ENCODE measurements at places on chromosomes 6 and 20. TPM values are rescaled to one million over a fixed set of nuclear protein-coding genes. Genes with fewer than 3 reads are reported as not detected.
A peak's percentile ranks its signal among the peaks of the same experiment; 100 is the strongest.

Gene ZNF165
- polyA plus RNA-seq, result 1.2 TPM

DNA sequence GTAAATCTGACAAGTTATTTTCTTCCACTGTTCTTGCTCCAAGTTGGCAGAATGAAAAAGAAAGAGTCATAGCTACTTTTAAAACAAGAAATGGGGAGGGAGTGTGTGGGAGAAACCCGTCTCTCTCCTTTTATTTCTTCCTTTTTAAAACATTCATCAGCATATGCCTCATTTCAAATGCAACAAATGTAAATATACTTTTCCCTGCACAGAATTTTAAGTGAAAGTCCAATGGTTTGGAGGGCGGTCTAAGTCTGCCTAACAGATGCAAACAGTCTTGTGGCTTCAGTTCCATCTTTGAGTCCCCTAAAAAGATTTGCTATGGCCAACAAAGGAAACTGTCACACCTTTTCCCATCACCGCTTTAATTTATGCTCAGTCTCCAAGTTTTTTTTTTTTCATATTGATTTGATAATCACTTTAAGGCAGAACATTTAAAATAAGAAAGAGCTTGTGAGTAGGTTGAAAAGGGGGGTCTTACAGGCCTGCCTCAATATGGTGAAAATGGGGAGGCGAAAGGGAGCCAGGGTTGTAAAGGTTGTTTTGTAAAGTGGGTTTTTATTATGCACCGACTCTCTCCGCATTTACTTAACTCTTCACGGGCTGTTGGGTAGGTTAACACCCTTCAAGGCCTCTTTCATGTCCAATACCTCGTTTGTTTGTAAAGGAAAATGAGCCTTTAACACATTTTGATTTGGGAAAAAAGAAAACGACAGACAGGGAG is 4.6 kb downstream of the TFAP2D start:
- no peak for DNase-seq

- no peak for DNase-seq
Measured at GRCh38 chr6:1970151-1970561, 275.2 kb downstream of the GMDS start.

- no peak for DNase-seq
Measured at GRCh38 chr6:128168244-128168643, 267.4 kb upstream of the THEMIS start.

Gene TSPO2
- not detected for polyA plus RNA-seq

DNA sequence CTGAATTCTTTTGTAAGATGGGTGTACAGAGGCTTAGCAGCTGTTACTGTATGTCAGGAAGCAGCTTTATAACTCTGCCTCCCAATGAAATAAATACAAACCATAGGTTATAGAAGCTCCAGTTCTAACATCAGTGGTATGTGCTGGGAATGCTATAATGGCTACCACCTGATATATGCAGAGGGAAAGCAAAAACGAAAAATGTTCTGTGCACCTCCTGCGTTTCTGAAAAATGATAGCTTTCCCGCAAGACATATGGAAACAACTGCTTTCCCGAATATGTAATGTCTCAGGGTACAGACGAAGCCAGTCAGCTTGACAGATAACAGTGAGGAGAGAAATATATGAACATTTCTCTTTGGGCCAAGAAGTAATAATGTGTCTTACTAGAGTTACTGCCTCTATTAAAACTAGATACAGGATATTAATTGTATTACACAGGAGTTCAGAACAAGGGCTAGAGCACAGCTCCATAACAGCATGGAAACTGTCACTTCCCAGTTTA is 517.0 kb upstream of the NRSN1 start:
- no peak for DNase-seq

Gene ID1
- 206 TPM for polyA plus RNA-seq

DNA sequence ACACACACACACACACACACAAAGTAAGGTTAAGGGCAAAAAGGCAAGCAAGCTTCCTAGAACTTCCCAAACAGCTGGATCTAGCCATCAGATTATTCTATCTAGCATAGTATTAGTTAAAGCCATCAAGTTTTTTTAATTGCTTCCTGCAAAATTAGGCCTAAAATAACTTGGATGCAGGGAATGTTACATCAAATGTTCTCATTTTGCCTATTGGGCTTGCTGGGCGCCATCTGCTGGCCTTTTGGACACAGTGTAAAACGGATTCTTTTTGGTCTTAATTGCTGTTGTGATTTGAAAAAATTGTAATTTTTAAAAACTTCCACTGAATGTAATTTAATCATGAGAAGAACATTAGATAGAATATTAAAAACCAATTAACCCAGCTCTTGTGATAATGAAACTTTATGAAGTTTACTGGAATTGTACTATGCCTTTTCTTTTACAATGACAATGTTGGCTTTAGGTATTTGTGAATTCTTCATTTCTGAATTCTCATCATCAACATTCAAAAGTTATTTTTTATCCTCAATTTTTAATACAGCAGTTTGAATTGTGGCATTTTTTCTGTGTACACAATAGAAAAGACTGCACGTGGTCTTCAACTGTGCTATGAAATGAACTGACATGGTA is 6.8 kb downstream of the MKKS start:
- DNase-seq, result peak; percentile 47

Gene PRRT1
- 0.16 TPM for polyA plus RNA-seq

- DNase-seq, result no peak
Measured at GRCh38 chr20:62227591-62227976, 7.5 kb upstream of the HRH3 start.

Gene TTI1
- polyA plus RNA-seq, result 20.4 TPM
